RKO (cell line): ENCODE measurements at places on chromosomes 11 and 22.

- no peak for DNase-seq
Observed at GRCh38 chr11:125910226-125910849, 6.0 kb downstream of the DDX25 start.

DNA sequence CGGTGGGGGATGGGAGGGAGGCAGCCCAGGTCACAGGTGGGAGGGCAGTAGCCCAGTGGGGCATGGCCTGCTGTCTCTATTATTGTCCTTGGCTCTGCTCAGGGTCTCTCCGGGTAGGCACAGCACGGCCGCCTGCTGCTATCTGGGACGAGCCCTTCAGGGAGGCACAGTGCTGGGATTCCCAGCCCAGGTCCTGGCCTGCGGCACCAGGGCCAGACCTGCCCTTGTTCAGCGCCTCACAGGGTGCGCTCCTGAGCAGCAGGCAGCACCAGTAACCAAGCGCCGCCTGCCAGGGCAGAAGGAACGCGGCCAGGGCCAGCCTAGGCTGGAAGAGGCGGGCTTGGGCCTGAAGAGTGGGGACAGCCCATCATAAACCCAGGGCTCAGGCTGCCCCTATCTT, 151.0 kb downstream of the MPPED1 start:
- DNase-seq = no peak

GRCh38 chr11:124896071-124896750, 1.5 kb downstream of the ROBO4 start:
- no peak for DNase-seq

DNA sequence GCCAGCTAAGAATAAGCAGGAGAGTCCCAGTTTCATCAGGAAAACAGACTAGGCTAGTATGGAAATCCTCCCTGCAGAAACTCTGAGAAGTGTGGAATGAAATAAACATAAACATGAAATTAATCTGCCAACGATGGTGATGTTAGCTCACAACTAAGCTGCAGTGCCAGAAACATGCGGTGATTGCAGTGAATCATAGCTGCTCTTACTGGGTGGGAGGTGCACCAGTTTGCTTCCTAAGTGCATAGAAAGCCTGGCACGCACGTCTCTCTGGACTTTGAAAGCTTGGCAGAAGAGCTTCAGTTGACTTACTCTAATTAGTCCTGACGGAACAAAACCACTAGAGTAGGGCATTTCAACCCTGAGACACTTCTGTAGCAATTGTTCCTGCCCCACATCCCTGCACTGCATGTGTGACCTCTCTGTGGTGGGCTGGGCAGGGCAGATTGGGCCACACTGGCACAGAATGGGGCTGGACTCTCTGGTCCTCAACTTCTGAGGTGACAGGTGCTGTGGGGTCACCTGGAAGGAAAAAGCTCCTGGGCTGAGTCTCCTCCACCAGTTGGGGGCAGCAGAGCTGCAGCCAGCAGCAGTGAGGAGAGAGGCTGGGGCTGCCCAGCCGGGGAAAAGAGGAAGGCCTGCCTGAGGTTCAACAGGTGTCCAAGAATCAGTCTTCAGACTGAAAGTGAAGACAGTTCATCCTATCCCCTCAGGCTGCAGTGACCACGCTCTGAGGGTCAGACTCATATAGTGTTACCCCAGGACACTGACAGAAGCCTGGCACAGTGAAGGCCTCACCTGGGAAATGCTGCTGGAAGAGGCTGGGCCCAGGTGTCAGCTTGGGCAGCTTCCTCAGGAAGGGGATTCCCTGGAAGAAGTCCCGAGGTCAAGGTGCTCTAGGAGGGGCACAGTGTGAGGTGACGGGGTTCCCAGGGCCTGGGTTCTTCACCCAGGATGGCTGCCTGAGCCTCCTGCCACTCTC, 40.5 kb downstream of the GGTLC2 start:
- no peak for DNase-seq

- DNase-seq = no peak
Observed at GRCh38 chr11:22371160-22371559, 33.0 kb downstream of the SLC17A6 start.

DNA sequence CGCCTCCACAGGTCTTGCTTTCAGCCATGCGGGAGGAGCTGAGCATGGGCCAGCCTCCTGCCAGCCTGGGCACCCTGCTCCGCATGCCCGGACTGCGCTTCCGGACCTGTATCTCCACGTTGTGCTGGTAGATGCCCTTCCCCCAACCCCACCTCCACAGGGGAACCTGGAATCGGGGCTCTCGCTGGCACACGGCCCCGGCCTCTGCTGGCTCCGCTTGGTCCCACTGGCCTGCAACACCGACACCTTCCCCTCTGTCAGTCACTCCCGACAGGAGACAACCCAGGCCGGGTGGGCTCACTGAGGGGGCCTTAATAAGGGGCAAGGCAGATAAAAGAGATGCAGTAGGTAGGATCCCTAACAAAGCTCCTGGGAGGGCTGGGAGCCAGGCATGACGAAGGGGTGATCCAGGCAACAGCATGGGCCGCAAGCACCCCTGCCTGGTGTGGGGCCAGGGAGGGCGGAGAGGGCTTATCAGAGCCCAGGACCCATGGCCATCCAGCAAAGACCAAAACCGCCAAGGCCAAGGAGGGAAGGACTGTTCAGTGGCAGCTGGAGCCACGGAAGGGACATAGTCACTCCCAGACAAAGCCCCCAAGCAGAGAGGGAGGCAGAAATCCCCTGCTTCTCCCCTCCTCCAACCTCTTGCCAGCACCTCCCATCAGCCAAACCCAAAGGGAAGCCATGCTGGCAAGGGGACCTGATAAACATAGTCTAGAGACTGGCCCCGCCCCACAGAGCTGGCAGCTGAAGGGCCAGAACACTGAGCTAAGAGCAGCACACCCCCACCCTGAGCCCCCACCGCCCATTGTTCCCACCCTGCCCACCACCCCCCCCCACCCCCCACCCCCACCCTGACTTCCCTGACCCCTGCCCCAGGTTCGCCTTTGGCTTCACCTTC, 8.0 kb downstream of the SLC22A12 start:
- no peak for DNase-seq

DNA sequence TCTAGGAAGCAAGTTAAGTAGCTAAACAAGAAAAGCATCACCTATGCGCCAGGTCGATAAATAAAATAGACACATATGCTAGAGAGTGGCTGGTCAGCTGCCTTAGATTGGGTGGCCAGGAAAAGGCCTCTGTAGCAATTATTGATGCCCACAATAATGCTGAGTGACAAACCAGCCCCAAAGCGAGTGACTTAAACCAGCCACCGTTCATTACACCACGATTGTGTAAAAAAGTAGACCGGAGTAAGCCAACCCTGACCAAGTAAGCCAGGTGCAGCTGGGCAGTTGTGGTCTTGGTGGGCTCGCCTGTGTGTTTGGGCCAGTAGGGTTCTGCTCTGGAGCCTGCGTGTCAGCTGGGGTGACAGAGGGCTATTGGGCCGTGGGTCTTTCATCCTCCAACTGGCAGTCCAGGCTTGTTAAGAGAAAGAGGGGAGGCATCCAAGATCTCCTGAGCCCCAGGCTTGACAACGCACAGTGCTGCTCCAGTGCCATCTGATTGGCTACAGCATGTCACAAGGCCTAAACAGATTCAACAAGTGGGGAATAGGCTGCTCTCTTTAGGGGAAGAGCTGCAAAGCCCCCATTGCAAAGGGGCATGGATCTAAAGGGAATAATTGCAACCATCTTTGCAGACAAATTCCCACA, 100.4 kb upstream of the PARVA start:
- DNase-seq = no peak

DNA sequence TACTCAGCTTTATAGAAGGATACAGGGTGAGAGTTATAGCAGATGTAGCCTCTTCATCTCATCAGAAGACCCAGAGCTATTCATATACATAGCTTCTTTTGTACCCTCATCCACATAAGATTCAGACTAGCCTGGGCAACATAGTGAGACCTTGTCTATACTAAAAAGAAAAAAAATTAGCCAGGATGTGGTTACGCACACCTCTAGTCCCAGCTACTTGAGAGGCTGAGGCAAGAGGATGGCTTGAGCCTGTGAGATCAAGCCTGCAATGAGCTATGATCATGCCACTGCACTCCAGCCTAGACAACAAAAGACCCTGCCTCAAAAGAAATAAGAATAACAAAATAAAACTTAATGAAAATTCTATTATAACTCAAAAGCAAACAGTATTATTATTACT, 36.7 kb upstream of the B3GNT6 start:
- no peak for DNase-seq

DNA sequence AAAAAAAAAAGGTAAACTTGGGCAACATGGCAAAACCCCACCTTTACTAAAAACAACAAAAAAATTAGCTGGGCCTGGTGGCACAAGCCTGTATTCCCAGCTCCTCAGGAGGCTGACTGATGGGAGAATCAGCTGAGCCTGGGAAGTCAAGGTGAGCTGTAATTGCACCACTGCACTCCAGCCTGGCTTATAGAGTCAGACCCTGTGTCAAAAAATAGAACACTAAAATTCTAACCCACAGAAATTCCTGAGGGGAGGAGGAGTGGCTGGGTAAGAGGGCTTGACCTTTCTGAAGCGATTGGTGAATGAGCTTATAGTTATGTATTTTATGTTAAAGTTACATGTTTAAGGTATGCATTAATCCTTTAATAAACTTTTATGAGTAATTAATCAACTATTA, 53.3 kb downstream of the FAT3 start:
- no peak for DNase-seq

DNA sequence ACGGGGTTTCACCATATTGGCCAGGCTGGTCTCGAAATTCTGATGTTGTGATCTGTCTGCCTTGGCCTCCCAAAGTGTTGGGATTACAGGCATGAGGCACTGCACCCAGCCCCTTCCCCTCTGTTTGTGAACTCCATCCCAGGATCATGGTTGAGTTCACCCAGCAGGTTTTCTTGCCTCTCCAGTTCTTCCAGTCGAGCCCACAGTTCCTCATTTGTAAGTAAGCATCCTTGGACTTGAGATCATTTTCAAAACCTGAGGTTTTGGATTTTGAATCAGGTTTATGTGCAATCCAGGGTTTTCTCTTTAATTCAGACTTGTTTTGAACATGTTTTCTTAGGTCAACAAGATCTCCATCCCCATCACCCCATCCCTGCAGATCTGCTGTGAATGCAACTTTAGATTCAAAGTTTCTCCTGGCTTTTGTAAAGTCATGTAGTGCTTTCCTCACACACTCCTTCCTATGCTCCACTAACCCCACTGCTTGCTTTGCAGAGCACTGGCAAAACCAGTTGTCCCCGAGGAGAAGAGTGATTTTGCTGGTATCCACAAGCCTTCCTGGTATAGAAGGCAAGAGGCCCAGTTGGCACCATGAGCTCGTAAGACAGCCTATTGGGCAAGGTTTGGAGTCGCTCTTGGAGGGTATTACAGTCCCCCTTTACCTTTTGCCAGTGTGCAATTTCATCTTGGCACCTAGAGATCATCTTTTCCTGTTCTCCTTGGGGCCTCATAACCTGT, 14.7 kb upstream of the VPREB1 start:
- no peak for DNase-seq

- DNase-seq = no peak
Observed at GRCh38 chr22:30910358-30910757, 58.2 kb downstream of the MORC2 start.

DNA sequence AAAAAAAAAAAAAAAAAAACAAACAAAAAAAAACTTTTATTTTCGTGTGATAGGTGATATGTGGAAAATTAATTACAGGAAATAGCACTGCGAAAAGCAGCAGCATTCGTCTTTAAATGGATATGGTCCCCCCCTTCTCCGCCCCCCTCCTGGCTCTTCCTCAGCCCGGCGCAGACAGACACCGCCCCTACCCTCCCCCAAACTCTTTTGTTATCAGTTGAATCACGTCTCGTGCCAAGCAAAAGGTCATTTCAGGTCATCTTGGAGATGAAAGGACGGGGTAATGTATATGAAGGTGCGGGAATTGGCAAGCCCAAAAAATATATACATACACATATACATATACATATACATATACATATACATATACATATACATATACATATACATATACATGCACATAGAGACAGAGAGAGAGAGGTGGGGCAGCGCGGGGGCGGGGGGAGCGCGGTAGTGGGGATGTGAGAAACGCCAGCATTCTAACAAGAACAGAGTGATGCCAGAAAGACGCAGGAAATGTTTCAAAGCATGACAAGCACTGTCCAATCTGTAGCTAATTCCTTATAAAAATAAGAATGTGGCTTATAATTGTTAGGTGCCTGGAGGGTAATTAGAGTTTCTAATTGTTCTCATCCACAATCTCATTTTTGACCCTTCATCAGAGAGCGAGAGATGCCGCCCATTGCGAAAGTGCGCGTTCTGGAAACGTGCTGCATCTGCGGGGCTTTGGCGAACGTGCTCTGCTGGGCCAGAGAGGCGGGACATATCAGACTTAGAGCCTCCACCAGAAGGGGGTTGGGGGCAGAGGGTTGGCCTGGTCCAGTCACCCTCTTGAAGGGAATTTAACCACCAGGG, 214.5 kb upstream of the UBASH3B start:
- no peak for DNase-seq

DNA sequence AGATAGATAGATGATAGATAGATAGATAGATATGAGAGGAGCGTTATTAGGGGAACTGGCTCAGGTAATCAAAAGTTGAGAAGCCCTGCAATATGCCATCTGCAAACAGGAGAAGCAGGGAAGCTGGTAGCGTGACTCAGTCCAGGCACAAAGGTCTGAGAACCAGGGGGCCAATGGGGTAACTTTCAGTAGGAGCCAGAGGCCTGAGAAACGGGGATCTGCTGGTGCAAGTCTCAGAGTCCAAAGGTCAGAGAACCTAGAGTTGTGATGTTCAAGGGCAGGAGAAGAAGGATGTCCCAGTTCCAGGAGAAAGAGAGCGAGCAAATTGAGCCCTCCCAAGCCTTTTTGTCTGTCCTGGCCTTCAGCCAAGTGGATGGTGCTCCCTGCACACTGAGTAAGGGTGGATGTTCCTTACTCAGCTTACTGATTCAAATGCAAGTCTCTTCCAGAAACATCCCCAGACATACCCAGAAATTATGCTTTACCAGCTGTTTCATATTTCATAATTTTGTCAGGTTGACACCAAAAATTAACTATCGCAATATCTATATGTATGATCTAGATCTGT, 87.8 kb upstream of the SLC22A12 start:
- no peak for DNase-seq

DNA sequence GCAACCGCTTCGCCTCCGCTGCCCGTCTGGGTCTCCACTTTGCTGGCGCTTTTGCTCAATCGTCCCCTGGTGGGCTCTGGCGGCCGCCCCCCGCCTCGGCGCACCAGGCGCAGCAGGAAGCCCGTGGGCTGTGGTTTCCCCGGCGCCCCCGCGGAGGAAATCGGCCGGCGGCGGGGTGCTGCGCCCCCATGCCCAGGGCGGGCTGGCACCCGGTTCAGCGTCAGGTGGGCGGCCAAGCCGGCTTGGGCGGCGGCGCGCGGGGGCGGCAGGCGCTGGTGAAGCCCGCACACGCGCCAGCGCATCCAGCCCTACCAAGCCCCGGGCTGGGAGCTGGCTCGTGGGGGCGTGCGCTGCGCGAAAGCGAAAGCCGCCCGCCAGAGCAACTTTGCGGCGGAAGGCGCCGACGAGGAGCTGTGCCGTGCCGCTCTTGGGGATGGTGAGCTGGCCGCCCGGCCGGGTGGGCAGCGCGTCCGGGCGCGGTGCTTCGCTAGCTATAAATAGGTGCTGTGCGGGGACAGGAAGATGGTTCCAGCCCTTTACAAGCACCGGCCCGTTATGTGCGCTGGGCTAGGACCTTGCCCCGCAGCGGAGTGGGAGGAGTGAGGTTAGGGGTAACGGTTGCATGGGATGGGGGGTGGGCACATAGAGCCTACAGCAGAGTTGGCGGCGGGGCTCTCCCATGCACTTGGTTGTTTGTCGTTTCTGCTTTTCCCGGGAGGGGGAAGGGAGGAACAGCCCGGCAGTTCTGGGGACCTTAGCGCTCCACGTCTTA, 25.0 kb upstream of the SUSD2 start:
- peak; percentile 51 for DNase-seq

- DNase-seq = no peak
Observed at GRCh38 chr11:65362320-65362931, 7.9 kb downstream of the TIGD3 start.
